Trophoblast cell (in vitro differentiated cells and primary cell): ENCODE measurements at places on chromosomes 12 and 14.

DNA sequence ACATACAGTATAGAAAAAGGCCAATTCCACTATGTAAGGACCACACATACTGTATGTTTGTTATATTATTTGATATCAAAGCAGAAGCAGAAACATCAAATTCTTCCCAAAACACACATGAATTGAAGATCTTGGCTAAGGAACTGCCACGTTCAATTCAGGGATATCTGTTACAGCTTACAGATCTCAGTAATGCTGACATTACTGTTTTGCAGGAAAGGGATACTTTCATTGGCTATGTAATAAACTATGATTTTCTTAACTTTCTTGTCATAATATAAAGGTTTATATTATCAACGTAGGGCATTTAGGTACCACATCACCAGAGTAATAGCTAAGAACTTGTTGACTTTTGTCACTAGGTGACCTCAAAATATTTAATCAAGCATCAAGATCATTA lies 148.5 kb downstream of the PAX9 start:
- H3K4me3 ChIP-seq: no peak overlapping the region
- H3K27ac ChIP-seq: no peak overlapping the region
- H3K4me1 ChIP-seq: no peaks in the 10 kb centered on the region
- no peaks in the 10 kb centered on the region for H3K27me3 ChIP-seq

- H3K27ac ChIP-seq: no peak overlapping the region
- H3K36me3 ChIP-seq: no peaks in the 10 kb centered on the region
- H3K27me3 ChIP-seq: no peaks in the 10 kb centered on the region
- H3K4me3 ChIP-seq: no peak overlapping the region
- DNase-seq: no peak
Measured at GRCh38 chr14:34275078-34275477, 187.0 kb downstream of the SPTSSA start.

DNA sequence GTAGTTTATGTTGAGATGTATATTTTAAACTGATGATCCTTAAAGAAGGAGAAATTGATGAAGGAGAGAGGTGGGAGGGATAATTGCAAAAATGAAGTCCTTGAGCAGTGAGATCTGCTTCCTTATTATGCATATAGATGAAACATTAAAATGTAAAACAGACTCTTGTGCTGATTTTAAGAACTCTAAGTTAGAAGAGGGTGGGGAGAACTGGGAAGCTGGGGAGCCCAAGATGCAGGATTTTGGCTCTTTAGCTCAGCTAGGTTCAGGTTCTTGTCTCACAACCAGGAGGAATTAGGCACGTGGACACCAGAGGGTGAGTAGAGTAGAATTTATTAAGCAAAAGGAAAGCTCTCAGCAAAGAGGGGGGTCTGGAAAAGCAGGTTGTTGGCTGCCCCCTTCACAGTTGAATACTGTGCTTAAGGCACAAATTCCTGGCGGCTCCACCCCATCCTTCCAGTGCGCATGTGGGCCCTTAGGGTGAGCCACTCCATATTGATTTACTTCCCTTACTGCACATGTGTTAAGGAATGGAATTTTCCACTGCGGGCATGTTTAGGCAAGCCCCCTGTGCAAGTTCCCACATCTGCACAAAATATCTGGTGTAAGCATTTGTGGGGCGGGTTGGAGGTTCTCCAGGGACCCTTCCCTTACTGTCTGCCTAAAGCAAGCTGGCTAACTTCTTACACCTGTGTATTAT lies 141.9 kb downstream of the BICD1 start:
- H3K27me3 ChIP-seq: no peaks in the 10 kb centered on the region
- DNase-seq: no peak
- peak overlapping the region; percentile 92 for H3K27ac ChIP-seq
- no peak overlapping the region for H3K4me3 ChIP-seq
- H3K4me1 ChIP-seq: peaks cover 2% of the 10 kb centered on the region

- no peak overlapping the region for H3K27ac ChIP-seq
- H3K36me3 ChIP-seq: no peaks in the 10 kb centered on the region
- H3K27me3 ChIP-seq: no peaks in the 10 kb centered on the region
- no peak overlapping the region for H3K4me3 ChIP-seq
- H3K4me1 ChIP-seq: no peaks in the 10 kb centered on the region
- no peak for DNase-seq
Measured at GRCh38 chr12:117207675-117208074, 17.4 kb upstream of the FBXO21 start.

DNA sequence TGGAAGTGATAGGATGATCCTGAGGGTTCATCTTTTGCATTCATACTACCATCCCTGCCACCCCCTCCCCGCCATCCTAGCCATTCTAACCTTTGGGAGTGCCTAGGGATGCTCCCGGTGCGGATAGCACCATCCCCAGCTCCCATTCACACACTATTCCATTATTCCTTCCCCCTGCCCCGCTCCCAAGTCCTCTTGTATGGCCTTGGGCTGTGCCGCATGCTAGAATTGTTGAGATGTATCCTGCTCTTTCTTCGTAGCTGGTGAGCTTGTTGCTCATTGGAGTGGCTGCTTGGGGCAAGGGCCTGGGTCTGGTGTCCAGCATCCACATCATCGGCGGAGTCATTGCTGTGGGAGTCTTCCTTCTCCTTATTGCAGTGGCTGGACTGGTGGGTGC lies 644 bp downstream of the TSPAN31 start:
- H3K27ac ChIP-seq: no peak overlapping the region
- H3K4me3 ChIP-seq: peak overlapping the region; percentile 78
- no peak for DNase-seq

DNA sequence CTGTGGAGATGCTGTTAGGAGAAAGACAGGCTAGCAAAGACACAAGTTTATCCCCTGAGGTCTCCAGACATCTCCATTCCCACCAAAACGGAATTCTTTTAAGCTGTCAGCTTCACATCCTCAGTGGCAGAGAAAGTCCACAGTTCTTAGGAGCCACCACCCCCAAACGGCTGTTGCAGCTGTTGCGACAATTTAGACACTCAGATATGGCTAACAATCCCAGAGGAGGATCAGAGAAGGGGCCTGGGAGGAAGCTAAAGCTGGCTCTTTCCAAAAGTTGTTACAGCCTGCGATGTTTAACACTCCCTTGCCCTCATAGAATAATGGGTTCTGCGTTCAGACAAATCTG lies 1.9 kb upstream of the ATP5MC2 start:
- no peak overlapping the region for H3K4me3 ChIP-seq
- peaks cover 2% of the 10 kb centered on the region for H3K36me3 ChIP-seq
- H3K4me1 ChIP-seq: peaks cover 12% of the 10 kb centered on the region
- no peaks in the 10 kb centered on the region for H3K27me3 ChIP-seq
- DNase-seq: no peak
- no peak overlapping the region for H3K27ac ChIP-seq

DNA sequence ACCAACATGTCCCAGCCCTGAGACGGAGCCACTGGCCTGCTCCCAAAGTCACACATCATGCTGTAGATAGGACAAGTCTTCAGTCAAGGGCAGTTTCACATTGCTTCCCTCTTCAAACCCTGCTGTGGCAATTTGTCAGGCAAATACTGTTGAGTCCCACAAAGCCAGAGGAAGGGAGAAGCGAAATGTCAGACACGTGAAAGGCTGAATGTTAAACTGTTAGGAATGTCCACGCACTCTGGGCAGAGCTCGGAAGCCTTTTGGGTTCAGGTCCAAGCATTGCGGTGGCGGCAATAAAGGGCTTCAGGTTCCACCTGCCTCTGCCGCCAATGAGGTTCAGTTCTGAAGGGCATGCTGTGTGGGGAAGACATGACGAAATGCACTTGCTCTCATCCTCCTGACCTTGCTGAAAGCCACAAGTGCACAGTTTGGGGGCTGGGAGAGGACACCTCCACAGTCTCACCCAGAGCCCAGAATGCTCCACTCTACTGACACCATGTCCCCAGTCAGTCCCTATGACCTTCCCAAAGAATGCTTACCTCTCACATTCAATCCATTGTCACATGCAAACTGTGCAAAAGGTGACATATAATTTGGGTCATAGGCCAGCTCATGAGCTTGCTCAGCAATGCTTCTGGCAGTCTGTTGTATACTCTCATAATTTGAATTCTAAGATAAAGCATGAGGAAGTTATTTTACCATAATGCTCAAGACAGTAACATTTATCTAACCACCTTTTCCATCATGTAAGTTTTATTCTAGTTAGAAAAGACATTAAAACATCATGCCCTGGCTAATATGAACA lies 35.7 kb downstream of the RAD9B start:
- H3K4me3 ChIP-seq: no peak overlapping the region
- no peak for DNase-seq
- H3K36me3 ChIP-seq: peaks cover 17% of the 10 kb centered on the region
- peaks cover 6% of the 10 kb centered on the region for H3K4me1 ChIP-seq

DNA sequence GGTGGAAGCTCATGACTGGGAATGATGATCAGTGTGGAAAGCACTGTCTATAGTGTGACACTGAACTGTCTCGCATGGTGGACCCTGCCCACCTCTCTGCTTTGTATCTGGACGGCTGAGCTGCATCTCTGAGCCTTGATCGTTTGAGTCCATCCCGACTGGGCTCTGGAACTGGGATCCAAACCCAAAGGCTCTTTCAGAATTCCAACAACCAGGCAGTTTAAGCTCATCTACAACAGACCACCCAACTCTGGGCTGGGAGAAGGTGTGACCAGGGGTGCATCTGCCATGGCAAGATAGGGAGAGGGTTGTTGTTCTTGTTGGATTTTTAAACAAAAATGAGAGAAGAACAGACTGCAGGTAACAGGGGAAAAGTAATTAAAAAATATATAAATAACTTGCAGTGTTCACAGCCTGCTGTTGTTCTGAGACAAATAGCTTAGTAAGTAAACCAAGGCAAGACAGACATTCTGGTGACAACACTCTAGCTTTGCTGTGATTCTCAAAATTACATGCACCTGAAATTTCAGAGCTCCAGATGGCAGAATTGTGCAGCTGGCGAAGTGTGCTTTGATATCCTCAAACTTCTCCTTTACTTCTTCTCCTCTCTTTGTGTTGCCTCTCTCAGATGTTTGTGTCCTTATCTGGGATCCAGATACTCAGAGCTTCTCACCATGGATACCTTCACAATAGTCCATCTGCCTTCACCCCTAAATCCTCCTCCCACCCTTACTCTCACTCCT lies 209.6 kb downstream of the EMP1 start:
- DNase-seq: no peak
- H3K4me1 ChIP-seq: no peaks in the 10 kb centered on the region
- H3K27me3 ChIP-seq: no peaks in the 10 kb centered on the region
- H3K27ac ChIP-seq: no peak overlapping the region

DNA sequence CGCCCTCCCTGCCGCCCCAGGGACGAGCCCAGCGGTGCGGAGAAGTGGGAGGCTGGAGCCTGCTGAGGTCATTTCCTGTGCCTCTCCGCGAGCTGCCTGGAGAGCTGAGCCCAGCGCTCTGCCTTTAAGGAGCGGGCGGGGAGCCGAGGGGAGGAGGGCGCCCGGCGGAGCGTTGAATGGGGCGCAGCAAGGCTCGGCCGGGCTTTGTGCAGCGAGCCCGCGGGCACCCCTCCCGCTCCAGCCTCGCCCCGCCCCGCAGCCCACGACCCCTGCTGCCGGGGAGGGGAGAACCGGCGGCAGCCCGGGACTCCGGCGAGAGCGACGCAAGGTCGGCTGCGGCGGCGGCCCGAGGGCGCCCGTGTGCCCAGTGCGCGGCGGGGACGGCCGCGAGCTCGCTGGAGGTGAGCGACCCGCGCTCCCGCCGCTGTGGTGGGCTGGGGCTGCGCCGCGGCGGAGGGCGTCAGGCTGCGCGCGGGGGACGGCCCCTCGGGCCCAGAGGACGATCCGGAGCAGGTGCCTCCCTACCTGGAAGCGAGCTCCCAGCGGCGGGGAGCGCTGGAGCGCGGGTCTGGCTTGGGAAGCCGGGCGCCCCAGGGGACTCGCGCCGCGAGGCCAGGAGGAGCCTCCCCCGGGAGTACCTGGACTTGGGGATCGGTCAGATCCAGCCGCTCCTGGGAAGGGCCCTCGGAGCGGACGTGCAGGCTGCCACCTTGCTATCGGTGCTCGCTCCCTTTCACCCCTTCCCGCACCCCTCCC lies at the start of gene PLEKHH1:
Gene PLEKHH1 (plus strand): TSS at position 293 of the 756 bp plus-strand sequence. CDS start 8,578 bp downstream, outside the sequence.
- no peaks in the 10 kb centered on the region for H3K27me3 ChIP-seq
- no peaks in the 10 kb centered on the region for H3K36me3 ChIP-seq
- peak within 1 kb of the TSS; percentile 52 for H3K27ac ChIP-seq

- H3K36me3 ChIP-seq: no peaks in the 10 kb centered on the region
- H3K4me1 ChIP-seq: no peaks in the 10 kb centered on the region
- DNase-seq: no peak
- H3K27me3 ChIP-seq: no peaks in the 10 kb centered on the region
- no peak overlapping the region for H3K4me3 ChIP-seq
- H3K27ac ChIP-seq: no peak overlapping the region
Measured at GRCh38 chr12:30457621-30458289, 237.9 kb downstream of the IPO8 start.

GRCh38 chr14:21003788-21004346 lies 4.8 kb downstream of the SLC39A2 start:
- no peak overlapping the region for H3K4me3 ChIP-seq
- no peak overlapping the region for H3K27ac ChIP-seq
- H3K27me3 ChIP-seq: no peaks in the 10 kb centered on the region
- H3K4me1 ChIP-seq: peaks cover 7% of the 10 kb centered on the region
- no peak for DNase-seq

DNA sequence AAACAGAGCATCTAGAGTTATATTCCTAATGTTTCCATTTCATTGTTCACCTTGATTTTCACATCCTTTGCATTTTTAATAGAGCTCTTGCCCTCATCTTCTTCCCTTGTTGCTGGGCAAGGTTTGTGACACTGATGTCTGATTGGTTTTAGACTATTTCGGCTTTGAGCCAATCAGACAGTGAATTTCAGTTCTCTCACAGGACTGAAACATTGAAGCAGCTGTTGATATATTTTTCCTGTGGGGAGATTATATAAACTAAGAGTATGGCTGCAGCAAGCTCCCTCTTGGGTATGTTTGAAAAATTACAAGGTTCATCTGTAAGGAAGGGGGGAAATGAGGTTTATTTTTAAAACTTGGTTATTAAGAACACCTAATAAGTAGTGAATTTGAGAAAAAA lies 51.2 kb downstream of the ATF7IP start:
- H3K4me3 ChIP-seq: no peak overlapping the region
- no peaks in the 10 kb centered on the region for H3K27me3 ChIP-seq
- H3K4me1 ChIP-seq: peaks cover 2% of the 10 kb centered on the region
- no peak overlapping the region for H3K27ac ChIP-seq

GRCh38 chr14:60925286-60925685 lies 55.6 kb downstream of the TRMT5 start:
- no peaks in the 10 kb centered on the region for H3K27me3 ChIP-seq
- no peak for DNase-seq
- no peaks in the 10 kb centered on the region for H3K36me3 ChIP-seq
- H3K27ac ChIP-seq: no peak overlapping the region
- no peaks in the 10 kb centered on the region for H3K4me1 ChIP-seq

GRCh38 chr12:47082796-47083621 lies 3.2 kb upstream of the AMIGO2 start:
- peaks cover 13% of the 10 kb centered on the region for H3K4me1 ChIP-seq
- H3K27ac ChIP-seq: no peak overlapping the region
- peak; percentile 69 for DNase-seq
- H3K27me3 ChIP-seq: no peaks in the 10 kb centered on the region
- no peak overlapping the region for H3K4me3 ChIP-seq
- peaks cover under 1% of the 10 kb centered on the region for H3K36me3 ChIP-seq

DNA sequence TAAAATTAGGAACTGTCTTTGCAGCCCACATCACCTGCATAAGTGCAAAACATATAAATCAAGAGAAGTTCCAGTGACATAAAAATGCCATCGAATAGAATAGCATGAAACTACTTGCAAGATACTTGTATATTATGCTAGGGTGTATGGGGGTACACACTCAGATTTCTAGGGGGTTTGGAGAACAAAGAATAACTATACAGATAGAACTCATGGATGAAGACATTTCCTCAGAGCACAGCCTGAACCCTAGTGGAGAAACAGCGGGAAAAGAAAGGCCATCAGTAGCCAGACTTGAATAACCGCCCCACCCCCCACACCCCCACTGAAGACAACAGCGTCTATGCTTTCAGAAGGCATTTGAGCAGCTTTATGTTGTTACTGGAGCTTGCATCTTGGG lies 425.8 kb downstream of the NPAS3 start:
- no peak for DNase-seq
- H3K27ac ChIP-seq: no peak overlapping the region
- H3K27me3 ChIP-seq: no peaks in the 10 kb centered on the region
- H3K4me3 ChIP-seq: no peak overlapping the region
